ENCODE measurements at places on chromosomes 3 and 15.

GRCh38 chr15:33380406-33380805, 69.6 kb downstream of the RYR3 start:
- DNase-seq: no peak

- no peak for DNase-seq
These were observed 435 bp downstream of the RAB27A start for GRCh38 chr15:55289011-55289745.

- DNase-seq: no peak
These were observed 38.4 kb downstream of the SYNM start for GRCh38 chr15:99143242-99143641.

DNA sequence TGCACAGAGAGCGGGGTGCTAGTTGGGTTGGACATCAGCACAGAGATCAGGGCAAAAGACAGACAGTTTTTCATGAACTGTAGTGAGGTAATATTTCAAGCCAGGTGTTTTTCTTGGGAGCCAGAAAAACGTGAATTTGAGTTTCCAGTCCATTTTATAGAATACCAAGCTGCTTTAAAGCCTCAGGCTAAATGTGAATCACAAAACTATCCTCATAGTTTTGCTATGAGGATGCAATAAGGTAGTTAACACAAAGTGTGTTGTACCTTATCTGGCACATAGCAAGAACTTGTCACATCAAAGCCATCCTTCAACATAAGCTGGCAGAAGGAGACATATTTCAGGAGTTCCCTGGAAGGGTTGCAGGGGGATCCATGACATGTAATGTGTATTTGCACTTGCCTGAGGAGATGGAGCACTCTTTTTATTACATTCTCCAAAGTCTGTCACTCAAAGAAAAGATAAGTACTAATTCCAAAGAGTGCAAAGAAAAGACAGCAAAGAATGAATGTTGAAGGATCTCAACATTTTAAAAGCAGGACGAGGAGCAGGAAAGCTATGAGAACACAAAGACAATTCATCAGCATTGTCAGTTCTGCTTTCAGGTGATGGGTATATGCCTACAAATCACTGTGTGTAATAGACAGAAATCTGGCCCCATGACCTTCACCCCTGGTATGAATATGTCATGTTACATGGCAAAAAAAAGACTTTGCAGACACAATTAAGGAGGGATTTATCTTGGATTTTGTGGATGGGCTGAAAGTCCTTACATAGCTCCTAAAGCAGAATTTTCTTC, 1046.4 kb downstream of the NTRK3 start:
- DNase-seq: no peak

DNA sequence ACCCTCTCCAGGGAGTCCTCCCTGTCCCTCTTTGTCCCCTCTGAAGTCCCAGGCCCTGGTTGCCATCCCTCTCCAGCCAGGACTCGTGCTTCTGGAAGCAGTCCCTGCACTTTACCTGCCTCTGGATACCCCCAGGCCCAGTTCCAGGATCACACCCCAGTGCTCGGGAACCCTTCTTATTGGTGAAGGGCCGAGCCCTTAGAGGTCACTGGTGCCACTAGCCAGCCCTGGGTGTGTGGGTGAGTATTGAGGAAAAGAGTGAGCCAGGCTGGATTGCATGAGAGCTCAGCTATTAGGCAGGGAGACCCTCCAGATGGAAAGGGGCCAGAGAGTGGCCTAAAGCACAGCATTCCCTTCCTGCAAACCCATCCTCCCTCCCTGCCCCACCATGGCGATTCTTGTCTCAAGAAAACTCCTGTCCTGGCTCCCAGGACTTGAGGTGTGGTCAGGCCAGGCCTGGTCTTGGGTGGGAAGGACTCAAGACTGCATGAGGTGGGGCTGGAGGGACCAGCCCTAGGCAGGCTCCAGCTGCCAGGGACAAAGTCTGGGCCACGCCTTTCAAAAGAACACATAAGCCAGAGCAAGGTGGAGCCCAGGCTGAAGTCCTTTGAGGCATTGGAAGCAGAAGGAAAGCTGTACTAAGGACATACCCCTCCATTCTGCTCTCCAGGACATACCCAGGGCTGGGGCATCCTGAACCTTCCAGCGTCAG, 4.8 kb upstream of the PHGR1 start:
- no peak for DNase-seq

DNA sequence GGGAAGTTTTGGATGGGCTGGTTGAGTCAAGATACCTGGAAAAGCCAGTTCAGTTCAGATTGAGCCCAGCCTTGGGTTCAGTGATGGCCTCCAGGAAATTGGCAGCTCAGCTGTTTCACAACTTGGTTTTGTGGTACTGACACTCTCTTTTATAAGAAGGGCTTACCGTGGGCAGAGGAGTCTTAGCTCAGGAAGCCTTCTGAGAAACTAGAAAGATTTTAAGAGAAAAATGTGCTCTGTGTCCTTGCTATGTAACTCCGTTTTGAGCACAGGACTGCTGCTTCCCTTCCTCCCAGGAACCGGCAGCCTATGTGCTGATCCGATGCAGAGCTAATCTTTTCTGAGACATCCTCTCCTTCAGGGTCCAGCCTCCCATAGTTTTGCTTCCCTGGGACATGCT, 46.6 kb upstream of the RASGRP1 start:
- DNase-seq: no peak

- DNase-seq: no peak
These were observed 1.7 kb upstream of the PCOLCE2 start for GRCh38 chr3:142890592-142890991.

GRCh38 chr15:75840659-75841058, 2.6 kb upstream of the UBE2Q2 start:
- DNase-seq: no peak

GRCh38 chr3:173622166-173622565, 224.6 kb downstream of the NLGN1 start:
- no peak for DNase-seq

GRCh38 chr3:186166036-186166435, 57.1 kb upstream of the ETV5 start:
- no peak for DNase-seq

DNA sequence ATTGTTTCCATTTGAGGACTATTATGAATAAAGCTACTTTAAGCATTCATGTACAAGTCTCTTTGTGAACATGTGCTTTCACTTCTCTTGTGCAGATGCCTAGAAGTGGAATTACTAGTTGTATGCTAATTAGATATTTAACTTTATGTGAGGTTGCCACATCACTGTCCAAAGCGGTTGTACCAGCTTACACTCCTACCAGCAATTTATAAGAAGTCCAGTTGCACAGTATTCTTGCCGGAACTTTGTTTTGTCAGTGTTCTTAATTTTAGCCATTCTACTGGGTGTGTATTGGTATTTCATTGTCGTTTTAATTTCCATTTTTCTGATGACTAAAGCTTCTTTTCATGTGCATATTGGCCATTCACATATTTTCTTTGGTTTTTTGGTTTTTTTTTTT, 29.1 kb downstream of the SEMA3G start:
- DNase-seq: no peak

DNA sequence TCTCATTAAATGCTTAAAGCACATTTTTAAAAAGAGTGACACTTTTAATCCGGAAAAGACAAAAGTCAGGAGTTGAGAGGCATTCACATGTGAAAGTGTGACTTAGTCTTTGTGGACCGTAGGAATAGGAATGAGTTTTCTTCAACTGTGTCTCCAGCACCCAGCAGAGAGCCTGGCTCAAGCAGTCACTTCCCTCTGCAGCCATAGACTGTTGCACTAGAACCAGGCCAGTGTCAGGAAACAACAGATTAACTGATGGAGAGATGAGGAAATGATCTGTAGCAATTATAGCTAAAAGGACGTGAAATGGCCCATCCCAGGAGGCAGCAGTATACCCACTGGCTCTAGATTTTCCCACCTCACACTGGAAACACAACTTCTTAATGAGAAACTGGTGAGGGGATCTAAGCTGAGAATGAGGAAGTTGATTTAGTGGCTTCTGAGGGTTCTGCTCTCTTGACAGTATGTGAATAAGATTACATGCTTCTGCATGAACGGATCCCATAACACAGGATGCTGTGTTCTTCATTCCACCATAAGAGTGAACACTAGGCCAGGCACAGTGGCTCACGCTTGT, 19.8 kb downstream of the CFAP92 start:
- DNase-seq: no peak

- DNase-seq: no peak
These were observed 5.7 kb upstream of the ARL14 start for GRCh38 chr3:160671231-160671630.

GRCh38 chr15:90557186-90558084, 27.7 kb downstream of the CRTC3 start:
- DNase-seq: no peak

DNA sequence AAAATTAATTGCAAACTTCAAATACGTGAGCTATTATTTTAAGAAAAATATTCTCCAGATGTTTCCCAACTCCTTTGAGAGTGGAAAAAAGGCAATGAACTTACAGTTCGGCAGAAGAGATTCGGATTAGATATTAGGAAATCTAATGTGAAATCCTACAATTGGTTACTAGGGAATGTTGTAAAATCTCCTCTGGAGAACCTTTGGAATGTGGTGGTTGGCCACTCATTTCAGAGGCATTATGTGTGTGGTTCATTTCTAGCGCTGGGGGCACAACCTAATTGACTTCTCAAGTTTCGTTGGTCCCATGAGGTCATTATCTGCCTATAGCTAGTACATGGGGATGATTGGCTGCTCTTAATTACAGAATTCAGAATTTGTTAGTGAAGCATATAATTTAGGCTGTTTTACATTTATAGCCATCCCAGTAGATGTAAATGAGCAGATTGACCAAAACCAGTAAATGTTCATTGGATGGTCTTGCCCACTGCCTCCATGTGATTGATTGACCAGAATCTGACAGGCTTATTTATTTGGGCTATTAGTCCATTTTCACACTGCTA, 34.6 kb upstream of the CMSS1 start:
- no peak for DNase-seq

DNA sequence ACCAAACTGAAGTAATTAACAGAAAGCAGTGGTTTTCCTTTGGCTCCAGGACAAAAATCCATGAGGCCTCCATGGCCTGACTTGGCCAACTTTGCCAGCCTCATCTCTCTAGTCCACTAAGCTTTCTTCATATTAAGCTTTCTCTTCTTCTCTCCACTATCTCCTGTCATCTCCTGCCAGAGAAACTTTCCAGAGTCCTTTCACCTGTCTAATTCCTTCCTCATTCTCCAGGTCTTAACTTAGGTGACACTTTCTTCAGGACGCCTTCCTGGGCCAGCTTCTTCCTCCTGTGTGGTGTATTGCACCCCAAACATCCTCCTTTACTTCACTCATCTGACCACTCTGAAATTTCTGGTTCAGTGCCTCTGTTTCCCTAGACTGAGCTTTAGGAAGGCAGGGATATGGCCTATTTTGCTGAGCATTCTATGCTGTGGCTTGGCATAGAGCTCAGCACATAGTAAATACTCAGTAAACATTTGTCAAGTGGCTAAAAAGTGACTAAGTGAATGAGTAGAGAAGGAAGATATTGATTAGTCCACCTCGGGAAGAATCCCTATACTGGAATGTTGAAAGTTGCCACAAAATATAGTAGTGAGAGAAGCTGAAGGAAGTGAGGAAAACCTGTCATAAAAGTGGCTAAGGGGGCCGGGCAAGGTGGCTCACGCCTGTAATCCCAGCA, 34.6 kb upstream of the IGF2BP2 start:
- DNase-seq: no peak

DNA sequence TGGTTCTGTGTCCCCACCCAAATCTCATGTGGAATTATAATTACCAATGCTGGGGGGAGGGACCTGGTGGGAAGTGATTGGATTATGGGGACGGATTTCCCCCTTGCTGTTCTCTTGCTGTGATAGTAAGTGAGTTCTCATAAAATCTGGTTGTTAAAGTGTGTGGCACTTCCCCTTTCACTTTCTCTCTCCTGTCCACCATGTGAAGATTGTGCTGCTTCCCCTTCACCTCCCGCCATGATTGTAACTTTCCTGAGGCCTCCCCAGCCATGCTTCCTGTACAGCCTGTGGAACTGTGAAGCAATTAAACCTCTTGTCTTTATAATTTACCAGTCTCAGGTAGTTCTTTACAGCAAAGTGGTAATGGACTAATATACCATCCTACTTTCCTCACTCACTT, 289.6 kb downstream of the EFHB start:
- DNase-seq: no peak

DNA sequence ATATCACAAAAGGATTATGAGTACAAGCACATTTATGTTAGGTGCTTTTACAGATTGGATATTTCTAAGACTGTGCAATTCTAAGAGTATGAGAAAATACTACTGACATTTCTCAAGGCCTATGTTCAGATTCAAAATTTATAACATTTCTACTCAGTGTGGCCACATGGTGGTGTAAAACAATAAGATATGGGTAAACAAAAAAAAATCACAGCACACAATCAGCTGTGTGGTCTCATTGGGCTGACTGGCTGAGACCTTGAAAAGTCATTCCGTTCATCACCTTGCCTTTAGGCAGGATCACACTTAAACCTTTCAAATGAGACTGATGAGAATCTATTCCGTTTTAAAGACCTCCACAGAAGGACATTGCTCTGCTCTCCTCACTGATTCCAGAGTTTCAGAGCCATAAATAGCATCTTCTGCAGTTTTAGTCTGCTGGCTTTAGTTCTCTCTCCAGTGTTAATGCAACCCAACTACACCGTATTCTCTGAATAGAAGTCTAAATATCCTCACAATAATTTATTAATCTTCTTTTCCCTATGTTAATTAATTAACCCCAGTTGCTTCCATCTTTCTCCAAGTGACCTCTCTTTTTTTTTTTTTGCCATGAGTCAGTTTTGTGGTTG, 158.2 kb downstream of the SPATA16 start:
- DNase-seq: no peak

DNA sequence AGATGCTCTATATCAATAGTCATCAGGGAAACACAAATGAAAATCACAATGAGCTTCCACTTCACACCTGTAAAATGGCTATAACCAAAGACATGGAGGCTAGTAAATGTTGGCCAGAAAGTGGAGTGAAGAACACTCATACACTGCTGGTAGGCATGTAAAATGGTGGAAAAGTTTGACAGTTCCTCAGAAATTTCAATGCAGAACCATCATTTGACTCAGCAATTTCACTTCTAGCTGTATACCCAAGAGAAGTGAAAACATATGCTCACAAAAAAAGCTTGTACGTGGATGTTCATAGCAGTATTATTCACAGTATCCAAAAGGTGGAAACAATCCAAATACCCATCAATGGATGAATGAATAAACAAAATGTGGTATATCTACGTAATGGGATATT, 19.2 kb upstream of the TOP2B start:
- DNase-seq: no peak
